ENCODE measurements at places on chromosomes 16 and 17.
A peak's percentile ranks its signal among the peaks of the same experiment; 100 is the strongest.

- no peak for DNase-seq
Measured at GRCh38 chr17:3998436-3998835, 34.2 kb upstream of the ATP2A3 start.

DNA sequence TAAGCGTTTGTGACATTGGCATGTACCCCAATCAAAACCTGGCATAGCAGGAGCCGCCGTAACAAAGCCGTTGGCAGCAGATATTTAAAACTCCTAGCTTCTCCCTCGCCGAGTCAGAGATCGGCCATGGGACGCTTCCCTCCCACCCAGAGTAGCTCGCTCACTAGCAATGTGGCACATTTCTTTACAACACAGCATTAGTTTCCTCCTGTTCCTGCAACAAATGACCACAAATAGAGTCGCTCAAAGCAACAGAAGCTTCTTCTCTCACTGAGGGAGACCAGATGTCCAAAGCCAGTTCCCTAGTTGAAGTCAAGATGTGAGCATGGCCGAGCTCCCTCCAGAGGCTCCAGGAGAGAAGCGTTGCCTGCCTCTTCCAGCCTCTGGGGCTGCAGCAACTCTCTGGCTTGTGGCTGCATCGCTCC is 106.7 kb downstream of the RBFOX3 start:
- no peak for DNase-seq

- peak; percentile 8 for DNase-seq
Measured at GRCh38 chr16:54050459-54051210, 236.0 kb downstream of the IRX3 start.

GRCh38 chr16:12271006-12271405 is 294.5 kb downstream of the SNX29 start:
- DNase-seq: no peak

DNA sequence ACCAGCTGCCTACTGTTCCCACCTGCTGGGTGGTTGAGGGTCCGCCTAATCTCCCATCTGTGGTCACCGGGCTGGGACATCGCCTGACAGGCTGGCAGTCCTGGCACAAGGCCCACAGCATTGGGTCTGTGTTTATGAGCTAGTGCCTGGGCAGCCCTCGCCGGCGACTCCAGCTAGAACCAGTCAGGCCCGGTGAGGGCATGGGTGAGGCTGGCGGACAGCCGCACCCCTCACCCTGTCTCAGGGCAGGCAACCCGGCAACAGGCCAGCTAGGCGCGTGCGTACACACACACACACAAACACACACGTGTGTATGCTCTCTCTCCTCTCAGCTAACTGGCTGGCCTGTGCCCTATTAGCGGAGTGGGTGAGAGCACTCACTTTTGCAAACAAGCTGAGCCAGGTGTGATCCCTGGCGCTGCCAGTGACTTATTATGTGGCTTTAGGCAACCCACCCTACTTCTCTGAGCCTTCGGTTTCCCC is 10.4 kb downstream of the HSD11B2 start:
- no peak for DNase-seq

DNA sequence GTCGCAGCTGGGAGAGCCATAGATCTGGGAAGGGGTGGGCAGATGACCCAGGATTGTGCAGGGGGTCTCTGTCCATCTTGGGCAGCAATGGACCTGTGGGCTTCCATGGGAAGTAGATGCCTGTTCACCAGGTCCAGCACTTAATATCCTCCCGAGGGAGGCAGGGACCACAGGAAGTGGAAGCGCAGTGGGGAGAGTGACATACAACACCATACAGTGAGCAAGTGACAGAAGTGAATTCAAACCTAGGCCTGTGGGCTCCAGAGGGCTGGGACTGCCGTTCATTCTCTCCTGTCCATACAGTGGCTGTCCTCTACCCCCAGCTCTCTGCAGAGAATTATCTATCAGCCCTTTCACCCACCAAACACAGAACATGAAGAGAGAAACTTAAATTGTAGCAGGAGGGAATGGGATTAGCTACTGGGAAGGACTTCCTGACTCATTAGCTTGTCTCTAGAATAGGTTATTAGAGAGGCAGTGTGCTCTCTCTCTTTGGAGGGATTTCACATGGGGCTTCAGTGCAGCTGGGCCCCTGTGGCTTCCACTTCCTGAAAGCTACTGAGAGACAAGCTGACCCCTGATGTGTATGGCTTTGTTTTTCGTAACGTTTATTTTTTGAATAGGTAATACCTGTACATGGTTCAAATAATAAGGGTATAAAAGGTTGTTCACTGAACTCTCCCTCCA is 13.1 kb upstream of the SEZ6 start:
- no peak for DNase-seq

- DNase-seq: no peak
Measured at GRCh38 chr17:19379361-19380065, 1.2 kb downstream of the MAPK7 start.

- no peak for DNase-seq
Measured at GRCh38 chr16:3485821-3486505, 9.3 kb downstream of the C16orf90 start.

GRCh38 chr17:13395862-13396261 is 205.9 kb downstream of the HS3ST3A1 start:
- DNase-seq: no peak

DNA sequence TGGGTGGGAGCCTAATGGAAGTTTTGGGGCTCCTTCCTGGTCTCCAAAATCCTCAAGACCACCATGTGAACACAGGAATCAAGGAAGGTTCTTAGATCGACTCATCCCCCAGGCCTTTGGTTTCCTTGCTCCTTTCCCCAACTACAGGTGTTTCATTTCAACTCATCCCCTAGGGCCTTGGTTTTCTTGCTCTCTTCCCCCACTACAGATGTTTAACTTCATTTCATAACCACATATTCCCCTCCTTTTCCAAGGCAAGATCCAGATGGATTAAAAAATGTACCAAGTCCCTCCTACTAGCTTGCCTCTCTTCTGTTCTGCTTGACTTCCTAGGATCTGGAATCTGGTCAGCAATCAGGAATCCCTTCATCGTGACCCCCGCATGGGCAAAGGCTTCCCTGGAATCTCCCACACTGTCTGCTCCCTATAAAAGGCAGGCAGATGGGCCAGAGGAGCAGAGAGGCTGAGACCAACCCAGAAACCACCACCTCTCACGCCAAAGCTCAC is at the start of gene CCL11:
CCL11 (plus strand) TSS at position 457 of the 507 bp plus-strand sequence. CDS start 67 bp downstream, outside the sequence.
- no peak for DNase-seq

GRCh38 chr17:49190932-49191331 is 19.4 kb downstream of the GNGT2 start:
- DNase-seq: no peak

DNA sequence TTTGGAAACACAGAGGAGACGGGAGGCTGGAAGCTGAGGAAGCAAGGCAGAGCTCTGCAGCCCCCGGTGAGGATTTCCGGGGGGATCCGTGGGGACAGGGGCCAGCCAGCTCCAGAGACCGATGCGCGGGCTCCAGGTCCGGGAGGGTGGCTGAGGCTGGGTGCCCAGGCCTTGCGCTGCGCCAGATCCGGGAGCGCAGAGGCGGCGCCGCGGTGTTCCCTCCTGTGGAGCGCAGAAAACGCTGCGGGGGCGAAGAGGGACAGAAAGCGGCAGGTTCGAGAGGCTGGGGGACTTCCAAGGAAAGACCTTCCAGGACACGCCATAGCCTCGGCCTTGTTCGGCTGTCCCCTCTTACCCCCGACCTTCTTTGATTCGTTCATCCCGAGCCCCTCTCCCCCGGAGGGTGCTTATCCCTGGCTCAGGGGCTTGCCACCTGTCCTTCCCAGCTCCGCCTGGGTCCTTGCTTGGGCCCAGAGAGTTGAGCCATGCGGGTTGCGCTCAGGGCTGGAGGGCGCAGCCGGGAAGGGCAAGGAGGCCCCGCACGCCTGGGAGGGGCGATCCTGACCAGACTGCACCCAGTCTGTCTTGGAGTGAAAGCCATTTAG is 697 bp upstream of the SHISA9 start:
- DNase-seq: no peak

DNA sequence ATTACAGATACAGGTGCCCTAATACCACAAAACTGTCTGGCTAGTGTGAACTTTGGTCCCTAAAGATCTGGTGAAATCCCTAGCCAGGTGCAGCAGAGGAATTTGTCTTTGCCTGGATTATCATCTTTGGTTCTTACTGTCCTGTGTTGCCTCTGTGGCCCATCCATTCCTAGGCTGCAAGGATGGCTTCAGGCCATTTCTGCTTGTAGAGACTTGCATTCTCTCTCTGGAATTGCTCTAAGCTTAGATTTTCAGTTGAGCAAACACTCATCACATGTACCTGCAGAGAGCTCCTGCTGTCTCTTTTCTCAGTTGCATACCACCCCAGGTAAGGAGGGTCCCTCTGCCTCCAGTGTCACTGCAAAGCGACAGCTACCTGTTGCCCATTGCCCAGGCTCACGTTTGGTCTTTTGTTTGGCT is 114.9 kb downstream of the PRKCA start:
- DNase-seq: no peak

DNA sequence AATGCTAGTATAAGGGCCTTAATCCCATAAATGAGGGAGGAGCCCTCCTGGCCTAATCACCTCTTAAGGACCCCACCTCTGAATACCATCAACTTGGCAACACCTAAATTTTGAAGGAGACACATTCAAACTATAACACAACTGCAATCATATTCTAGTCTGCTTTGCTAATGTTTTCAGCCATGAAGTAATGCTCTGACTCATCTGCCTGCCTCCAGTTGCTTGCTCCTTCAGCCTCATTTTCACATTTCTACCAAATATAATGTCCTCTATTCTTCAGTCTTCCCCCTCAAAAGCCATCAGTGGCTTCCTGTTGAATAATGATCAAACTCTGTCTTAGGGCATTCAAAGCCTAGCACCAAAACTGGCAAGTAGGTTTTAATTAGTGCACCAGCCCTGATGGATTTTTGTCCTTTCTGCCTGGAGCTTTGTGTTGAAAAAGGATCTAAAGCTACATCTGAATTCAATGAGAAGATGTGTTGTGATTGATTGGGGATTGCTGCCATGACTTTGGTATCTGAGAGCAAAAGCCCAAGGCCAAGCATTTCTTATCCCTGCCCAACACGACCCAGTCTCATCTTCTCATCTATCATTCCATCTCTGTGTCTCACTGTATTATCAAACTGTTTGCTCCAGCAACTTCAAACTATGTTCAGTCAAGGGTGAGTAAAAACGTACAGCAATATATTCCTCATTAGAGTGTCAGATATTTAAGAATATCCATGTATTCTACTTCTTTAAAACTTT is 140.8 kb upstream of the ELAC2 start:
- no peak for DNase-seq

- no peak for DNase-seq
Measured at GRCh38 chr17:5678171-5678570, 93.9 kb upstream of the NLRP1 start.
